ENCODE measurements at places on chromosomes 5 and 9. TPM values are rescaled to one million over a fixed set of nuclear protein-coding genes. Genes with fewer than 3 reads are reported as not detected.

- peak; percentile 46 for DNase-seq
Observed at GRCh38 chr9:113913426-113914195, 37.5 kb downstream of the ZNF618 start.

DNA sequence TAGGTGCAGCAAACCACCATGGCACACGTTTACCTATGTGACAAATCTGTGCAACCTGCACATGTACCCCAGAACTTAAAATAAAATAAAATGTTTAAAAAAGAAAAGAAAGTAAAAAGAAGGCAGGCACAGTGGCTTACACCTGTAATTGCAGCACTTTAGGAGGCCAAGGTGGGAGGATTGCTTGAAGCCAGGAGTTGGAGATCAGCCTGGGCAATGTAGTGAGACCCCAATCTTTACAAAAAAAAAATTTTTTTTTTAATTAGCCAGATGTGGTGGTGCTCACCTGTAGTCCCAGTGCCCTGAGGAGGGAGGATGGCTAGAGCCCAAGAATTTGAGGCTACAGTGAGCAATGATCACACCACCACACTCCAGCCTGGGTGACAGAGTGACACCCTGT is 12.5 kb upstream of the LHFPL2 start:
- DNase-seq: no peak

- DNase-seq: no peak
Observed at GRCh38 chr9:126642839-126643238, 29.1 kb downstream of the LMX1B start.

GRCh38 chr5:58366461-58366860 is 93.4 kb downstream of the PLK2 start:
- DNase-seq: peak; percentile 1

The SHISAL2B gene
- total RNA-seq: not detected

The LAMC3 gene
- under 0.01 TPM for total RNA-seq

The EFCAB9 gene
- total RNA-seq: not detected

Data from fibroblast of lung (primary cell).